ENCODE measurements at places on chromosomes 6 and 20.

- no peak for DNase-seq
Measured at GRCh38 chr20:2814076-2814475, 711 bp upstream of the C20orf141 start.

- no peak for DNase-seq
Measured at GRCh38 chr20:18513208-18513607, 5.5 kb downstream of the SEC23B start.

GRCh38 chr20:3927486-3928291 is 38.5 kb downstream of the PANK2 start:
- no peak for DNase-seq

GRCh38 chr6:31737315-31737990 is 1.1 kb upstream of the CLIC1 start:
- DNase-seq, result no peak

DNA sequence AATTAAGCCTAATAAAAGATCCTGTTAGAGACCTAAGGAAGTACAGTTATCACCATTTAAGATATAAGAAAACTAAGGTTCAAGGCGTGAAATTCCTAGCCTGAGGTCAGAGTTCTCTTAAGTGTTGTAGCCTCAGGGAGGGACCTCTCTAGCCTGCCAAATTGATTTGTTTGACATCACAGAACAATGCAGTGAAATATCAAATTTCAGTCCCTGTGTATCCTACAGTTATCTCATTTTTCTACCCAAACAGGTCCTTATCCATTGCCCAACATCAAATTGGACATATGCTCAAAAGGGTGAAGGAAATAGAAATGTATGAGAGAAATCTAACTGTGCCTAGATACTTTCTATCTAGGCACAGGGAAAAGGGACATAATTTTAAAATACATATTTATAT is 63.0 kb downstream of the NCOA7 start:
- no peak for DNase-seq

DNA sequence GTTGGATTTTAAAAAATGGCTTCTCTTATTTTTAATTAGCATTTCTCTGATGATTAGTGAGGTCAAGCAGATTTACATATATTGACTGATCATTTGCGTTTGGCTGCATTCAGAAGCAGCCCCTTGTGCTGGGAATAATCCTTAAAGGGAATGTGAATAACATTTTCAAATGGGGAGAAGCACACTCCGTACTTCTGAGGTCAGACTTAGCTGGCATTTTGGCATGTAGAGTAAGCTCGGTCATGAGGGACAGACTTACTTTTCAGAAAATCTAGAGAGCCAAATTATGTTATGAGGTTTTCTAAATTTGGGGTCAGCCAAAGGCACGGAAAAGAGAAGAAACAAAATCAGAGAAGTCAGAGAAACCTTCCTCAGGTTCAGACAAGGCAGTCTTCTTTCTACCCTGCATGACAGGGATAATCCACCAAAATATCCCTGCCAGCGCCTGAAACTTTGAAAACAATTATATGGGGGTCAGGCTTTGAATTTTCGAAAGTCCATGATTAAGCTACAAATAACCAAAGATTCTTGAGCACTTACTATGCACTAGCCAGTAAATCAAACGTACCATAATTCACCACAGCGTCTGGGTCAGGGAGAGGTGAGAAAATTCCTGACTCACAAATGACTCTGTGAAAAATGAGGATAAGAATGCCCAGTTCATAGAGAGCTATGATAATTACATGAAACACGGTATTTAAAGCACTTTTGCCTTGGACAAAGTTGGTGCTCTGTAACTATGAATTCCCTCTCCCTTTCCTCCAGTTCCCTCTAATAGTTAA is 44.9 kb downstream of the ADAT2 start:
- no peak for DNase-seq

DNA sequence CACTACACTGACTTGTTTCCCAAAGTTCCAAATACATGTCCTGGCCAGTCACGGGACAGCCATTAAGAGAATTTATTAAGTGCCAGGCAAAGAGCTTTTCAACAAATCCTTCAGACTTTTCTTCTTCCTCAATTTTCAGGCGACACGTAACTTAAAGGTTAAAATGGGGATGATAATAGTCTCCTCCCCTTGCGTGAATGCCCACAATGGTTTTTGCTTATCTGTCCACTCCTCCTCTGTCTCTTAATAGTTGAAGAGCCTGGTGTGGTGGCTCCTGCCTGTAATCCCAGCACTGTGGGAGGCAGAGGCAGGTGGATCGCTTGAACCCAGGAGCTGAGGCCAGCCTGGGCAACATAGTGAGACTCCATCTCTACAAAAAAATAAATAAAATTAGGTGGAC is 11.4 kb upstream of the PARD6B start:
- no peak for DNase-seq

DNA sequence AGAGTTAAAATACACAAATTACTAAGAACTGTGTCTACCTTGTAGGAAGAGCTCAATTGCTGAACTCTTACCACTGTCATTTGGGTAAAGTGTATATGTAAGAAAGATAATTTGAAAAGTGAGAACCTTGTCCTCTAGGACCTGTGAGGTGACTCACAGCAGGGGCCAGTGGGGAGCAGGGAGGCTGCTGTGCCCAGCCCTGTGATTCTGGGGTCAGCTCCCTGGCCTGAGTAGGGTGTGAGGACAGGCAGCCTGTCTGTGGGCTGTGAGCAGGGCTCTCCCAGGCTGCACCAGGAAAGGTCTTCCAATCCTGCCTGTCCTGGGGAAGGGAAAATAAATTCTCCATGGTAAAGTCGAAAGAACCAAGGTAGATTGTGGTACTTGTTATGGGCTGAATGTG is 27.3 kb upstream of the SIRPG start:
- DNase-seq, result no peak

- no peak for DNase-seq
Measured at GRCh38 chr6:56756791-56757587, 114.3 kb upstream of the DST start.

GRCh38 chr6:74826263-74826662 is 379.6 kb downstream of the COL12A1 start:
- DNase-seq, result no peak

- peak; percentile 62 for DNase-seq
Measured at GRCh38 chr6:159979136-159979874, 10.4 kb downstream of the IGF2R start.

- no peak for DNase-seq
Measured at GRCh38 chr6:160007611-160008010, 38.7 kb downstream of the IGF2R start.
